ENCODE measurements at places on chromosomes 1 and 21.

DNA sequence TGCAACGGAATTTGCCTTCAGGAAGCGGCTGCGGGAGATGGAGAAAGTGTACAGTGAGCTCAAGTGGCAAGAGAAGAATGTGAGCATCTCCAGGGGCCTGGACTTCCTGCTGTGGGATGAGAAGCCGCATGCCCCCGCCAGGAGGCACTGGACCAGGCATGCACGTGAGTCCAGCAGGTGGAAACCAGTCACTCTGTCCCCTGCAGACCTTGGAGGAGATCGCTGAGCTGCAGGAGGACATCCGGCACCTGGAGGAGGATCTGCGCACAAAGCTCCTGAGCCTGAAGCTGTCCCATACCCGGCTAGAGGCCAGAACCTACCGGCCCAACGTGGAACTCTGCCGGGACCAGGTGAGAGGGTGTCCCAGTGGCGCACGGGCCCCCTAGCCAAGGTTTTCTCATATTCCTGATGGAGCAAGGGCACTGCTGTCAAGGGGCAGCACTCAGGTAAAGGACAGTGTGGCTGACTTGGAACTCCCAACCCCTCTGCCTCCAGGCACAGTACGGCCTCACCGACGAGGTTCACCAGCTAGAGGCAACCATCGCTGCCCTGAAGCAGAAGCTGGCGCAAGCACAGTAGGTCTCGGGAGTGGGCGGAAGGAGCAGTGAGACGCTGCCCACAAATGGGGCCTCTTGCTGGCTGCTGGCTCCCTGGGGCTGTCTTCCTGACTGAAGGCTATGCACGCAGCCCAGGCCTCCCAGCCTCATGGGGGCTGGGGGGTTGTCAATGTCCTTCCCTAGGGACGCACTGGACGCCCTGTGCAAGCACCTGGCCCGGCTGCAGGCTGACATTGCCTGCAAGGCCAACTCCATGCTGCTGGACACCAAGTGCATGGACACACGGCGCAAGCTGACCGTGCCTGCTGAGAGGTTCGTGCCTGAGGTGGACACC is 1.2 kb upstream of the ADPRS start:
- no peak for DNase-seq

GRCh38 chr1:218536296-218536986 is 191.3 kb downstream of the TGFB2 start:
- no peak for DNase-seq

- no peak for DNase-seq
Observed at GRCh38 chr1:30198451-30198760, 525.0 kb downstream of the MATN1 start.

DNA sequence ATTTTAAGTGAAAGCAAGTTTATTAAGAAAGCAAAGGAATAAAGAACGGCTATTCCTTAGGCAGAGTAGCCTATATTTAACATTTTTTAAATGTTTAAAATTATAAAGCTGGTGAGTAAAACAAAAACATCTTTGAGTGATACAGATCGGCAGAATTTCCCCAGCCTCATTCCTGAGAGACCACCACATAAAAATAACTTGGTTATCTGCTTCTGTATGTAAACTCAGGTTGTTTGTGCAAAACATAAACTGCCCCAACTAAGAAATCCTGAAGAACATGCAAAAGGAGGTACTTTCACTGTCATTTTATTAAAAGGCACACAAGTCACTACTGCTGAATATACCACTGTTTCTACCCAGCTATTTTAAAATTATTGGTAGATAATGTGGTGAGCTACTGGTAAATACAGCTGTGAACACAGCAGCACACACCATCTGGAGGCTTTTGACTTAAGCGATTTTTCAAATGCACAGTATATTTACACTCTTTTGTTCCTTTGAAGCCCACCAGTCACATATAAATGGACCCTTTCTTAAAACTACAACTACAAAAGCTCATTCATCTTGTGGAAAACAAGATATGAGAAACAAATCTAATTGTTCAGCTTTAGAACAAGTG is 119.3 kb downstream of the RERE start:
- no peak for DNase-seq

GRCh38 chr1:218493986-218494385 is 148.8 kb downstream of the TGFB2 start:
- DNase-seq = no peak

DNA sequence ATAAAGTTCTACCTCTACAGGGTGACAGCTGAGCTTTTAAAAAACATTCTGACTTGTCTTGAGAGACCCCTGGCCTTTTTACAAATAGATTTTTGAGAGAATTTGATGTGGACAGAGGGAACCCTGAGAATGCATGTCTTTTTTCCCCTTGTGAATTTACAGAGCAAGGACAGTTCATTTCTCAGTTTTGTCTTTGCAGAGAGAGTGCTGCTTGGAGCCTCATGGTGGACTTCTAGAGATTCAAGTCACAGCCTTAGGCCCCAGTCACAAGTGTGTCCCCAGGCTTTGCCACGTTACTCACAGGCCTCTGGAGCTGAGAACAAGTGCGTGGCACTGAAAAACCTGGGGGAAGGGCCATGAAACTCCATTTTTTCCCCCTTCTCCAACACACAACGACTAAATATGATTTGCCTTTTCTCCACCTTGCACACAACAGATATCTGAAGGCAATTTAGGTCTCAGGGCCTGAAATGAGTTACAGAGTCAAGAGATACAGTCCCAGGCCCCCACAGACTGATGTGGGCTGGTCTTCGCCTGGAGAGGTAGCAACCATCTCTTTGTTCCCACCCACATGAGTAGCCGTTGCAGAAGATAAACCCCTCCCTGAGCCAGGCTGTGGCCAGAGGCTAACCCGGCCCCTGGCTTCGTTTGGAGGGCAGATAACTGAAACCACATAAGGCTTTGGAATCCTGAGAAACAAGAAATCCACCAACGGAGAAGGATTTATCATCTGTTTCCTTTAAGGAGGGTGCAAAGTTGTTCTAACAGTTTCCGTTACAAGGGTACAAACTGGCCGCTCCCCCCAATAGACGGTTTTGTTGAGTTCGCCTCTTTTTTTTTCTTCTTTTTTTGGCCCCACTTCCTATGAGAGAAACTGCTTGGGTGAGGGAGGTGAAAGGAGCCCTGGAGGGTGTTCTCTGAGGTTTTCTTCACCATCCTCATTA is 1.0 kb upstream of the PIGV start:
- DNase-seq = no peak

- DNase-seq = no peak
Observed at GRCh38 chr1:68173283-68173935, 58.9 kb downstream of the WLS start.

DNA sequence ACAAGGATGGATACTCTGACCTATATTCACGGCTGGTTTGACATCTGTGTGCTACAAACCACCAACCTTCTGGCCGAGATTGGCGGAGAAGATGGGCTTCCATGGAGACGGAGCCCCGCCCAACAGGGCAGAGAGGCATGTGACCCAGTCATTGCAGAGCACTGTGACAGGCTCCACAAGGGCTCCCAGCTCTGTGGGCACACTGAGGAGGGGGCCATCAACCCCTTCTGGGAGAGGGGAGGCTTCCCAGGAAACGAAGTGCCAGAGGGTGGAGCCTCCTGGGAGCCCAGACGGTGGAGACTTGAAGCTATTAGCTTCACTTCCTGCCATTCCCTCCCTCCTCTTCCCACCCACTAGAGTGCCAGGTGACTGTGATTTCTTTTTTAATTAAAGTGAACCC is 71.6 kb upstream of the IFFO2 start:
- DNase-seq = no peak

DNA sequence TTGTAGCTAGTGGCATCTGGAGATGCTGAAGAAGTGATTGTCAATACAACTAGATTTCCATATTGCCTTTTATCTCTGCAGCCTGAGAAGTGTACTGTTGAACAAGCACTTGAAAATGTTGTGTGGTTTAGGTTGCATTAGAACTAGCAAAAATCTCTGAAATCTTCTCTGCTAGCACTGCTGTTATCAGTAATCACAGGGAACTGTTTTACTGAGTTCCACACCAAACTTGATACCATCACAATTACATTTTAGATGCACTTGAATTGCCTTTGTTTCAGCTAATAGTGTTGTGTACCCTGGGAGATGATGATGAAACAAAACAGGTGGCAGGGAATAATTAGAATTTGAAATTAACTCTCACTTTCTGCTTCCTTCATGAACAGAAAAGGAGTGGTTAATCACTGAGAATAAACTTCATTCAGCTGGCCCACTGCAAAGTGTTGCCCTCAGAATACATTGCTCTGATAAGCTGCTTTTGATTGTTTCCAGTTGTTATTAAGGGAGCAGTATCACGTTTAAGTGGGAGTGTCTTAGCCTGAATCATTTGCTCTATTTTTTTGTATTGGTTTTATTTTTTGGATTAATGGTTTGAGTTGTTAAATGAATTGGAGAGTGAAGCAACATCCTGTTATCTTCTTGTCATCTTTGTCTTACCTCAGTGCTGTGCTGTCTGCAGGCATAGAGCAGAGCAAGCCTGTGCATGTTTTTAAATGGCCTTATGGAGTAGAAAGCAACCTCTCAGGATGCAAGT is 13.0 kb downstream of the FAM20B start:
- DNase-seq = no peak

DNA sequence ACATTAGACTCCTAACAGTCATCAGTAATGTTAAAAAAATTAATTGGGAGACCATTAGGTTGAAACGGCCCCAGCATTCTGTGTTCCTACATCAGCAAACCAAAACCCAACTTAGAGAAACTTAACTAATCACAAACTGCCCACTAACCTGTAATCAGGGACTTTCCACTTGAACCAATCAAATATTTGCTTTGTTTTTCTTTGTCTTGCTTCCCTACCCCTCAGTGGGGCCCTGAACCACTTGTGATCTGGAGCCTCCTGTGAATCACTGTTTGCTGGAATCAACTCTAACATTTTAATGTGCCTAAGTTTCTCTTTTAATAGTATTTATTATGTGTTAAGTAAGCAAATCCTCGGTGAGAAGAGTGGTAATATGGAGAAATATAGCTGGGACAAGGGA is 64.0 kb downstream of the ABCA4 start:
- no peak for DNase-seq

DNA sequence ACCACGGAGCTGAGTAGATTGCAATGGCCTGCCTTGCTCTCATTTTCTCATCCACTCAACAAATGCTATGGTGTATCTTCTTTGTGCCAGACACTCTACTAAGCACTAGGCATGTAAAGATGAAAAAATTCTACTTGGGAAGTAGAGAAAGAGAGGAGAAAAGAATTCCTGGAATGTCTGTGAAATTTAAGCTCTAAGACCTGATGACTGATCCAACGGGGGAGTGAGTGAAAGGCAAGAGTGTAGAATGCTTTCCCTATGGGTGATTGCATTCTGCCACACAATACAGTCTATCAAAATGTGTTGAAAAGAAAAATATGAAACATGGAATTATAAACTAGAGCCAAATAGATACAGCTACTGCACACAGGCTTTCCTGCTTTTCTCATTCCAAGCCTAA is 82.3 kb downstream of the CYYR1 start:
- no peak for DNase-seq

DNA sequence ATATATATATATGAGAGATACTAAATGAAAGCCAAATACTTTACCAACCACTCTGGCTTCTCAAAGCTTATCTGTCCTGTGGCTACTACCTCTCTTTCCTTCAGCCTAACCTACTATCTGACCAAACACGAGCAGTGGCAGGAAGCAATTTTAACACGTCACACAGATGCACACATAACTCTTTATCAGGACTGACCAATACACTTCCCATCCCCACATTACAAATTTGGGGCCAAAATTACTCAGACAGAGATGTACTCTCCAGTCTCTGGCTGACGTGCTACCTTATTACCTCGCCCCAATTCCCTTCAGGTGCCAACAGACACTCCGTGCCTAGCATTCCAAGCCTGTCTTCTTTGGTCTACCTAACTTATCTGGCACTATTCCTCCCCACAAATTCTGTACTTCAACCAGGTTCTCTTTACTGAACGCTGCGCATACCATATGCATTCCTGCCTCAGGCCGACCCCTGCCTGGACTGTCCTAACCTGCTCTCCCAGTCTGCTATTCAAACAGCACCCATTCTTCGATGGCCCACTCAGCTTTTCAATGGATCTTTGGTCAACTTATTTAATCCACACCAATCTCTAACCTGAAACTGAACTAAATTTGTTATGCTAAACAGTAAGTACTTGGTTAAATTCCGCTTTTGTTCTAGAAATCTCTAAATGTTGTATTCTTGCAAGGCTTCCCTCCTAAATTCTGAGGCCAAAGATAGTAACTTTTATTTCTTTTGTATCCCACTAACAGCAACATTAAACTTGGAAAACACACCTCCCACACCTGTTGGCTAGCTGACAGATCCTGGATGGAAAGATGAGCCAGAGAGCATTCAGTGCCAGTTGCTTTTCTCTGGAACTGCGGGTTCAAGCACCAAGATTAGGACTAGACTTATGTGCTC is 27.9 kb downstream of the RERE start:
- DNase-seq = no peak

- DNase-seq = no peak
Observed at GRCh38 chr21:37047079-37047478, 25.8 kb downstream of the PIGP start.

- DNase-seq = no peak
Observed at GRCh38 chr1:159854116-159854692, 8.3 kb downstream of the VSIG8 start.

- no peak for DNase-seq
Observed at GRCh38 chr1:42186152-42186551, 21.6 kb upstream of the GUCA2A start.

DNA sequence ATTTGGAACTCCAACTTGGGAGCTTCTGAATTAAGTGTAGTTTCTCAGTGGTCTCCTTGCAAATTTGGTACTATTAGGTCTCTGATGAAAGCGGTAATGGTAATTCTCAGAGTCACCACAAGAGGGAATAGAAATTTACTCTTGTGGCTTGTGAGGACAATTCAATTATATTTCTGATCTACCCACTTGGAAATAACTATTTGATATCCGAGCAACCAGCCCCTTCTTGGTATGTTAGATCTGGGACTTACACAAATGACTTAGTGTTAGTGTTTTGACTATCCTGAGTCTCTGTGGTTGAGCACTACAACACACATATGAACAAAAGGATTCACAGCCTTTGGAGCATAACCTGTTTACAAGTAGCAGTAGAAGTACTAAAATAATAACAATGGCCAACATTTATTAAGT is 68.1 kb downstream of the RPS6KA1 start:
- no peak for DNase-seq

DNA sequence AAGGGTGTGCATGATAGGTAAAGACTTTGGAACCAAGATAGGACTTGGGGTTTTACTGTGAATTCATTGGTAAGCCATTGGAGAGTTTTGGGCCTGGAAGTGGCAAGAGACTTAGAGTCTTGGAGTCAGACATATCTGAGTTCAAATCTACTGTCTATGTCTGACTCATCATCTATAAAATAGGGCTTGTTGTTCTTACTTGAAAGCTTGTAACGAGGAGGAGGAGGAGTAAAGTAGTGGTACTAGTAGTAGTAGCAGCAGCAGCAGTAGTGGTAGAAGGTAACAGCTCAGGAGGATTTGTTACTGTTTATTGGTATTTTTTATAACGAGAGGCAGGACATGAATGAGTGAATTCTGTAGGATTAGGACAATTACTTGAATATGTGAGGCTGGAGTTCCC is 62.7 kb downstream of the CACHD1 start:
- no peak for DNase-seq

DNA sequence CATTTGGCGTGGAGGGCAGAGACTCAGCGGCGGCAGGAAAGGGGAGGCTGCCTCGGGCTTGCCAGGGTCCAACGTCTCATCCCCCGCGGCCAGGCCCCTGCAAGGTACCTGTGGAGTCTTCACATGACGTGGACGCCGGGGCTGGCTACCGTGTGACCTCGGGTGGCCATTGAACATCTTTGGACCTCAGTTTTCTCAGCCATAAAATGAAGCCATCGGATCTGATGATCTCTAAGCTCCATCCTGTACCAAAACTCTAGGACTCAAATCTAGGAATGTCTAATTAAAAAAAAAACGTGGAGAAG is 141.8 kb upstream of the KCNE2 start:
- DNase-seq = no peak

Data from effector CD4-positive, alpha-beta T cell (primary cell).